ENCODE measurements at places on chromosomes 6 and 20. TPM values are rescaled to one million over a fixed set of nuclear protein-coding genes. Genes with fewer than 3 reads are reported as not detected.

The ZNF831 gene
- total RNA-seq: not detected

The HRH3 gene
- total RNA-seq: not detected

The GSTA2 gene
- total RNA-seq: not detected

The VNN1 gene
- 0.06 TPM for total RNA-seq

The LPIN3 gene
- total RNA-seq: 10.0 TPM

The B3GAT2 gene
- total RNA-seq: not detected

All from cardiac ventricle fibroblast (primary cell).